ENCODE measurements at places on chromosomes 2 and 18. TPM values are rescaled to one million over a fixed set of nuclear protein-coding genes. Genes with fewer than 3 reads are reported as not detected.

FAM228A gene
- 0.66 TPM for total RNA-seq

- H3K36me3 ChIP-seq = no peaks in the 10 kb centered on the region
- H3K4me3 ChIP-seq = no peak overlapping the region
- no peak for DNase-seq
Observed at GRCh38 chr2:98015671-98016070, 19.9 kb upstream of the TMEM131 start.

DNA sequence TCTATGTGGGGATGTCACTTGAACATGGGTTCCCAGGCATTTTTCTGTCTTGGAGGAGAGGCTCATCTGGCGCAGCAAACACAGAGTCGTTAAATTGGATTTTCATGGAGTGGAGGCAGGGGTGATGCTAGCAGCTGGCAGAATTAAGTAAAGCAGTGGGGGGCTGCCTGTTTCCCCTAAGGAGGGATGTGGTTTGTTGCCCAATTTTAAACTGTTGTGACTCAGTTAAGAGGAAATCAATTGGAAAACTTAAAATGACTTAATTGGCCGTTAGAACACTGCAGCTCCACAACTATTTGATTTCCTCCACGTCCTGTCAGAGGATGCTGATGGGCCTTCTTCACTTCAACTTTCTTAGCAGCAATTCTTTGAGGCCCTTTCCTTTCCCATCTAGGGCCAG, 354.1 kb upstream of the ATP5MC3 start:
- H3K36me3 ChIP-seq = no peaks in the 10 kb centered on the region
- no peak overlapping the region for H3K4me3 ChIP-seq
- no peak overlapping the region for H3K27ac ChIP-seq
- no peaks in the 10 kb centered on the region for H3K27me3 ChIP-seq
- H3K4me1 ChIP-seq = no peaks in the 10 kb centered on the region

DNA sequence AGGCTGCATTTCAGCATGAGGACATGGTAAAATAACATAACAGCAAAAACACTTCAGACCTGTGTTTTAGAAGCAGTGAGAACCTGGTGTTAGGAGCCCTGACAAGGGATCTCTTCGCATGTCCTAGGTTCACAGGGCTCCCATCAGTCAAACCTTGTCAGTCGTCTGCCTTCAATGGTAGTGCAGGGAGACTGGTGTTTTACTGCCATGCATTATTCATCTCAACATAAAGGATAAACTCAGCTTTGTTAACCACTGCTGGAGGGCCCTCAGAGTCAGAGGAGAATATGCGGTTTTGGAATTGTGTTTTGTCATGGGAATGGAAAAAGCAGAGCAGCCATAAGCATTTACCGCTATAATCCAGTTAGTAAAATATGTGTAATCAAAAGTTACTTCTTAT, 275.9 kb upstream of the GCFC2 start:
- DNase-seq = no peak
- H3K27ac ChIP-seq = no peak overlapping the region
- H3K4me3 ChIP-seq = no peak overlapping the region
- no peaks in the 10 kb centered on the region for H3K4me1 ChIP-seq

GRCh38 chr2:49306925-49307324, 152.6 kb upstream of the FSHR start:
- no peak overlapping the region for H3K27ac ChIP-seq
- no peaks in the 10 kb centered on the region for H3K36me3 ChIP-seq
- H3K4me3 ChIP-seq = no peak overlapping the region
- DNase-seq = no peak
- H3K27me3 ChIP-seq = no peaks in the 10 kb centered on the region

GRCh38 chr2:28778392-28778791, 26.8 kb downstream of the PPP1CB start:
- H3K4me3 ChIP-seq = no peak overlapping the region
- no peak overlapping the region for H3K27ac ChIP-seq
- H3K27me3 ChIP-seq = no peaks in the 10 kb centered on the region
- H3K4me1 ChIP-seq = no peaks in the 10 kb centered on the region
